PC-3 (cell line): ENCODE measurements at places on chromosomes 5 and 9.

GRCh38 chr5:89241186-89241585, 358.2 kb upstream of the MEF2C start:
- peak; percentile 73 for DNase-seq

DNA sequence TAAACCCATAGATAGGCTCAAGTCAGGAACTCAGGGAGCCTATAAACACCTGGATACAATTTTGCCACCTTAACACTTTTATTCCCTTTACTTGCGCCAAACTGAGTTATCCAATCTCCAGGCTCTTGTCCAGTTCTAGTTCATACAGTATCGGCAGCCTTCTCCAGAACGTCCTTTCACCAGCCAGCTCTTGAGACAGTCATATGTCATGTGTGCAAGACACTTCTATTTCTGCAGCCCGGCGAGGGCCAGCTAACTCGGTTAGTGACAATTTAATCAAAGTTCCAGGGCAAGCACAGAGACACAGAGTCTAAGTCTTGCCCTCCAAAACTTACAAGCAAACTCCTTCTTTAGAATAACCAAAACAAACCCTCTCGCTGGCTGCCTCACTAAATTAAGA, 12.9 kb downstream of the ABCA1 start:
- no peak for DNase-seq

GRCh38 chr5:139848508-139849100, 53.0 kb downstream of the PSD2 start:
- no peak for DNase-seq

DNA sequence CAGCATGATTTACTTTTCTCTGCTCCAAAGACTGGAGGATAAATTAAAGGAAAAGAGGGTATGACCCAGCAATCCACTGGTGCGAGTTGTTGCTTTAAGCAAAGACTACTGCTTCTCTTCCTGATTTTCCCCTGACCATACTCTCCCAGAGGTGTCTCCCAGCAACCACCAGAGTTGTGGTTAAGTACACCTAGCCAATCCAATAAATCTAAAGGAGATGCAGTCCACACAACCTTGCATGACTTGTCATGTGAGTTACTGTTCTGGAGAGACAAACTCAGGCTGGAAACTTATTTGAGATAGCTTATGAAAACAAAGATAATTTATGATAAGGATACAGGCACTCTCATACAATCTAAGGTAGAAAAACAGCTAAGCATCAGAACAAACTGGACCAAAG, 11.9 kb downstream of the TMC1 start:
- DNase-seq = peak; percentile 29

- no peak for DNase-seq
Observed at GRCh38 chr9:14189578-14189977, 124.4 kb downstream of the NFIB start.

GRCh38 chr9:134730011-134730760, 88.6 kb downstream of the COL5A1 start:
- DNase-seq = no peak

DNA sequence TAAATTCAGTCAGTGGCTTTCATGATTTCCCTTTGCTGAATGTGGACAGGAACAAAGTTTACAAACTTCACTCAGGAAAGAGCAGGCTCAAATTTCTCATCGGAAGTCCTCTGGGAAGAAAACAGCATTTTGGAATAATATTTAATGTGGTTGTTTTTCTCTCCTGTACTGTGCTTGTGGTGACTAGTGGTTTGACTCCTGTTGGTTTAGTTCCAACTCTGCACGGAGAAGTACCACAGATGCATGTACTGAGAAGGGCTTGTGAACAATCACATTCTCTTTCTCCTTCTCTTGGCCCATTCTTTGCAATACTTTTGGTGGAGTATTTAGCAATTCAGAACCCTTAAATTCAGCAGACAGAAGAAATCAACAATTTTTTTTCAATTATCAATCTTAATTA, 13.3 kb downstream of the MPDZ start:
- DNase-seq = no peak

DNA sequence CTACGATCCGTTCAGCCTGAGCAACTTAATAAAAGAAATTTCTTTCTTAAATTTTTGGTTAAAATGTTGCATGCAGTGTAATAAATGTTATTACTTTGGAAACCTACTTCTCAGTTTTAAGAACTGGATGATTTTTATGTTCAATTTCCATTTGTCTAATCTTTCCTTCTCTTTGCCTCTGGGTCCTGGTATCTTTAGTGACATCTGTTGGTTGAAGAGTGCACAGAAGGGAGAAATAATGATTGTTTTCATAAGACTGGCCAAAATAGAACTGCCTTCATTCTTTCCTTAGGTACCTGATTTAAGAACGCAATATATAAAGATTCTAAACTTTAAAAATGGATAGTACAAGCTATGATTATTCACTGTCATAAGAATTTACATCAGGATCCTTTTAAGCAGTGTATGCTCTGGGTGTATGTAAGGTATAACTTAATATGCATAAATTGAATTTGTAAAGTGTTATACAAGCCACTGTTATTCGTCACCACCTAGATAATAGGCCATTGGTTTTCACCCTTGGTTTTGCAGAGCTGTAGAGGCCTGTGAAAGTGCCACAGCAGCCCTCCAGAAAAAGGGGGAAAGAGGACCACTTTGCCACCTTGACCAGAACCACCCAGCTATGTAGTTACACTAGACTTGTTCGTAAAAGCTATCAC, 82.8 kb upstream of the TLX3 start:
- peak; percentile 28 for DNase-seq

GRCh38 chr9:2181792-2182191, 166.6 kb downstream of the SMARCA2 start:
- peak; percentile 17 for DNase-seq

DNA sequence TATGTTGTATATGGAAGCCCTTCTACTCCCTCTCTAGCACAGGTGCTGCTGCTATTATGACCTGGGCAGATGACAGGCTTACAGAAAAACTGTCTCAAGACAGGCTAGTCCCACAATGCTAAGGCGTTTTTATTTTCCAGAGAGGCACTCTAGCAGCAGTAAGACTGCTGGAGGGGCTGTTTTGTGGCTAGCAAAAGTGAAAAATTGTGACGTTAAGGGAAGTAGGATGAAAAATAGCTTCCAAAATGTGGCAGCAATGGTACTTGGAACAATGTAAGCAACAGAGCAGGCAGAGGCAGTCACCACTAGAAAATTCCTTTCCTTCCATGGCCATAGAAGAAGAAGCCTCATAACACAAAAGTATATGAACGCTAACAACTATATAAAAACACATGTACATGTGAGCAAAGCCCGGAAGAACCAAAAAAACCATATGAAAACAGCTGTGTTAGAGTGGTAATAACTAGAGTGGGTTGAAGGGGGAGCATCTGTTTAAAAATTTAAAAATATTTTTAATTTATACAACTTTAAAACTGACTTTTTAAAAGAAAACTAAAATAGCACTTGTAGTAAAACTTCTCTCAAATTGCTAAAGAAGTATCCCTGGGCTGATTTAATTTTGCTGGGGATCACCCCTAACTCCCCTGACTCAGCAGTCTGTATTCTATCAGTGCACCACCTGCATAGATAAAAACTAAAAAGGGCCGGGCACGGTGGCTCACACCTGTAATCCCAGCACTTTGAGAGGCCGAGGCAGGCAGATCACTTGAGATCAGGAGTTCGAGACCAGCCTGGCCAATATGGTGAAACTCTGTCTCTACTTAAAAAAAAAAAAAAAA, 30.6 kb downstream of the CLINT1 start:
- DNase-seq = no peak

- DNase-seq = no peak
Observed at GRCh38 chr5:14173377-14174229, 30.5 kb downstream of the TRIO start.

DNA sequence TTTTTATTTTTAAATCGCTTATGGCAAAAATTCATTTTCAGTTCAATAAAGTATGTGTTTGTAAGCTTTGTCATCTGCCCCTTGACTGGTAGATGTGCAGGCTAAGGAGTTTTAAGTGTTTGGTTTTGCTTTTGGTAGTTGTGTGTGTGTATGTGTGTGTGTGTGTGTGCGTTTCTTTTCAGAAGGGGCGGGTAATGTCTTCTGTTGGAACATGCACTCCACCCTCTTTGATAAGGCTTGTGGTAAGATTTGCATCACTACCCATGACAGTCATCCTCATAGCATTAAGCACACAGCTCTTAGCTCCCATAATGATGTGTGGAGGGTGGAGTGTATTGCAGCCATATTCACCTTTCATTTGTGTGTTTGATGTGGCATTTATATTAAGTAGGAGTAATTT, 92.1 kb upstream of the FSD1L start:
- no peak for DNase-seq

DNA sequence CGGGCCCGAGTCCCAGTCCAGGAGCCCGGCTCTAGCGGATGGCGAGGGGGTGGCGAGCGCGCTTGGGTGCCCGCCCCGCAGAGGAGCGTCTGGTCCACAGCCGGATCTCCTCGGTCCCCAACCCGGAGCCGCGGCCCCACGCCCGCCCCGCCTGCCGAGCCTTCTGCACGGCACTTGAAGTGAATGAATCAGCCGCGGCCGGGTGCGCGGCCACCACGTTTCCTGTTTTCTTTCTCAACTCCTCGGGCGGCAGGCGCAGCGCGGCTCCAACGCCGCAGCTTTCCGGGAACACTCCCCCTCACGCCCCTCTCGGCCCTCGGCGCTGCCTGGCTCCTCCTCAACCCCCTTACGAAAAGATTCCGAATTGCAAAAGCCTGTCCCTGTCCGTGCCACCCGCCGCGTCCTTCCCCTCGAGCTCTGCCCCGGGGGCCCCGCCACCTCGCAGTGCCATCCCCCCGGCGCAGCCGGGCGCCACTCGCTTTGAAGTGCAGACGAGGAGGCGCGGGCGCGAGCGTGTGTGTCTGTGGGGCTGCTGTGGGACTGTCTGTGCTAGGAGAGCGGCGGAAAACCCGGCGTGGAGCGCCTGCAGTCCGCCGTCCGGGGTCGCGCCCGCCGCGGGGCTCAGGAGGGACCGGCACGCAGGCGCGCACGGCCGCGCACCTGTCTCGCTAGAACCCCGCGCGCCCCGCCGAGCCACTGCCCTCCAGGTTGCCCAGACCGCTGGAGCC, 456.6 kb downstream of the RAB3C start:
- DNase-seq = peak; percentile 37

DNA sequence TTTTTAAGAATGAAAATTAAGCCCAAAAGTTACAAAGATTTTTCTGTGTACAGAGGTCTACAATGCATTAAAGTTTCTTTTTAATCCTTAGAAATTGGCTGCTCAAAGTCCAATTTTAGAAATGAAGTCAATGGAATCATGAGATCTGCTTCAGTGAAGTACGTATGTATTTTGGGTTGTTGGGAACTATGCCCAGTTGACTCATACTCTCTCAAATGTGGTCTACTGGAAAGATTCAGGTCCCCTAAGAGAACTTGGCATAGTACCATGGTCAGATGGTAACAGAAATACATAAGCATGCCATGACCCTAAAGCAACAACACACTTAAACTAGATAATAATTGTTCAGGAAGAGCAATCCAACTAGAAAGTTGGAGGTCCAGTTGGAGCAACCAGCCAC, 23.0 kb downstream of the FBLL1 start:
- DNase-seq = peak; percentile 25

DNA sequence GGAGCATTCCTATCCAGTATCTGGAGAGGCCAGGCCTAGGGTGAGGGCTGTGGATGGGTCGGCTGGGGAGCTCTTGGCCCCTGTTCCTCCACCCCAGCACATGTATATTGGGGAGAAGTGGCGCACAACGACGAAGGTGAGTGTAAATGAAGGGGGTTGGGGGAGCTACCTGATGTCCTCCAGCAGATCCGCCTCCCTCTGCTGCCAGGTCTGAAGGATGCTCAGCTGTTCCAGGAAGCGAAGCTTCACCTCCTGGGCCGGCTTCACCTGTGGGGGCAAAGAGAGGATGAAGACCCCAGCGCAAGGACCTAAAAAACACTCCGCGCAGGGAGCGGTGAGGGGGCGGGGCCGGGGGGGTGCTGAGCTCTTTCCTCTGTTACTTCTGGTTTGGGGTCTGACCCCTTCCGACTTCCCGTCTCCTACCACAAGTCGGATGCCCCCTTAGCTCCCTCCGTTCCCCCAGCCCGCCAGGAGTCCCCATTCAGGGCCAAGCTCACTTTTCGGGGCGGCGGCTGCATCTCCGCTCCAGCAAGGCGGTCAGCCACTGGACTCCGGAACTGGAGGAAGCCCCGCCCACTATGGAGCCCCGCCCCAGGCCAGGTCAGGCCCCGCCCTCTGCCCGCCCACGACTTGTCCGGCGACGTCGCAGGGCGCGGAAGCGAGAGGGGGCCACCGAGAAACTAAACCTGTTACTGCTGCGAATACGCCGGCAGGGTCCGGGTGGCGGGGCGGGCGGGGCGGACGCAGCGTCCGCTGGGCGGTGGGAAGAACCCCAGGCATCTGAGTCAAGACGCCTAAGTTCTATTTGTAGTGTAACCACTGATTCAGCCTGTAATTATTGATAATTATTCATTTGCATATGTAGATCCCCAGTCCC, at the start of gene FCHSD1:
TSS of gene FCHSD1 (minus strand) at position 568 of the 877 bp plus-strand sequence. CDS start at position 518, 50 bp downstream.
- peak; percentile 70 for DNase-seq

GRCh38 chr5:96388176-96388575, 44.9 kb downstream of the PCSK1 start:
- peak; percentile 39 for DNase-seq

DNA sequence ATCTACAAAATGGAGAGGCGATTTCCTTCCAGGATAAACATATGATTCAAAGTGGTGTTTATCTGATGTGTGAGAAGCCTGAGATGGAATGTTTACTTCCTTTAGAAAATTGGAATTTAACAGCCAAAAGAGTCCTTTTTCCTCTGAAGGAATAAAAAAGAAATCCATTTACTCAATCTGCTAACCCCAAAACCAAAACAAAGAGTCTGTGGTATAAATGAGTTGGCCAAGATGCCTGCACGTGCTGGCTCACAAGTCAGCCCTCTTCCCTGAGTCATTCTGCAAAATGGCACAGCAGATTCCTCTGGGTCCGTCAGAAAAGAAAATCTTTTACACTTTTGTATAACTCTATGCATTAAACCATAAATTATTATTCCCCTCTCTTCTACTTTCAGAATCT, 60.8 kb downstream of the EBF1 start:
- DNase-seq = no peak

DNA sequence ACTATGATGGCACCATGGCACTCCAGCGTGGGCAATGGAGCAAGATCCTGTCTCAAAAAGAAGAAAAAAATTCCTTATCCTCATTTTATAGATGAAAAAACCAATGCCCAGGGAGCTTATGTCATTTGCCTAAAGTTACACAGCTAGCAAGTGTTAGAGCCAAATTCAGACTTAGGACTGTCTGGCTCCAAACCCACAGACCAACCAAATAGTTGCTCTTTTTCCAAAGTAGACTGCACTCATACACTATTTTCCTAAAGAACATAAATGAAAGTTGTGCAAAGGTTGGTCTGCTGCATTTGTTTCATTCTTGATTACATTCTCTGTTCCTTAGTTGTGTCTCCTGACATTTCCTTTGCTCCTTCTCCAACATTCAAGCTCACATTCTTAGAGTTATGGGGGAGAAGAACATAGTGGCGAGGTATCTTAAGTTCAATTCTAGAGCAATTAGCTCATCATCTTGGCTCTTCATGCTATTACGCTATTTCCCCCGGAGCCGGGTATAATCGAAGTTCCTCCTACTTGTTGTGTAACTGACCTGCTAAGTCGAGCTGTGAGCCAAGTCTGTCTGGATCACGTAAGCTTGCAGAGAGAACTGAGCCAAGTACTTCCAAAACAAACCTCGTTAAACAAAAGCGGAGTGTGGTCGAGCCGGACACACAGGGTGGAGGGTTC, 138.3 kb downstream of the RFK start:
- DNase-seq = no peak
